NCI-H1105 (cell line): ENCODE measurements at places on chromosomes 2 and 18.

GRCh38 chr18:3675446-3675845 is 225.5 kb downstream of the TGIF1 start:
- DNase-seq, result no peak

GRCh38 chr2:30439879-30440278 is 7.2 kb upstream of the LCLAT1 start:
- no peak for DNase-seq

DNA sequence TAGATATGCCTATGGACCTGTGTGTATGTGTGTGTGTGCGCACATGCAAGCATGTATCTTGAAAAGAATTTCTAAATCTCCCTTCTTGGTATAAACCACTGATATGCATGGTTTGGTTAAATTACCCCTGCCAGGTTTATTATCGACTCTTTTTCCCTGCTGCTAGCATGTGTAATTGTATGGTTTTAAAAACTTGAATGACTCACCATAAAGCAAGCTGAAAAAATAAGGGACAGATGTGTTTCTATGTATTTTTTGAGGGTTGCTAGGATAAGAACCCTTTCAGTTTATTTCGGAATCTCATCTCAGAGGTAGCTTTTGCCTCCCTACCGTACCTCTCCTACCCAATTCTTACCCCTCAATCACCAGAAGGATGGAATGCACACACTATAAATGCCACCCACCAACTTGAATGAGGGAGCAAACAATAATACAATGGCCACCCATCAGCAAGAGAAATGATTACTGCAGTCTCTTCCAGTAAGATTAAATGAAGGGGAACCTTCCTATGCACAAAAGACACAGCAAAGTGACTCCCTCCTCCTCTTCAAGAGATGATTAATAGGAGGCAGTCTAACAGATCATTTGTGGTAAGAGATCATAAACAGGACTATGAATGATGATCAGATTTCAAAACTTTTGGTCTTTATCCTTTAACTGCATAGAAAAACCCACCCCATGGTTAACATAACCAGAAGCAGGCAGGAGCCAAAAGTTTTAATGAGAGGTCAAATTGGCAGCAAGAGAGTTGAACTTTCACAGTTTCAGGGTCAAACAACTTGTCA is 357.2 kb downstream of the SATB2 start:
- DNase-seq, result no peak

DNA sequence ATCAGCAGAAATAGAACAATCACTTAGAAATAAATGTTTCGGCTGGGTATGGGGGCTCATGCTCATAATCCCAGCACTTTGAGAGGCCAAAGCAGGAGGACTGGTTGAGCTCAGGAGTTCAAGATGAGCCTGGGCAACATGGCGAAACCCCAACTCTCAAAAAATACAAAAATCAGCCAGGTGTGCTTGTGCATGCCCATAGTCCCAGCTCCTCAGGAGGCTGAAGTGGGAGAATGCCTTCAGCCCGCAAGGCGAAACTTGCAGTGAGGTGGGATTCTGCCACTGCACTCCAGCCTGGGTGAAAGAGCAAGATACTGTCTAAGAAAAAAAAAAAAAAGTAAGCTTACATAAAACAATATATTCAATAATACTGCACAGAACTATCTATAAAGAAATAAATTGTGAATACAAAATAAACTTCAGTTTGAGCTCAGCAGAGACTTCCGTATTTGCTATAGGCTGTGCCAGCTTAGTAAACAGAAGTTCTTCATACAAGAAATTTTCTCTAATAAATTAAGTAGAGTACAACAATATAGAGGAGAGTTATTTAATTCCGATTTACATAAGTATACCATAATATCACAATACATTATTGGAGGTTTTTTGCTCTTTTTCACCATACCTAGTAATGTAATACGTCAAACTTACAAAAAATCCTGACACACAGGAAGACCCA is 43.6 kb downstream of the SRBD1 start:
- no peak for DNase-seq

- DNase-seq, result no peak
These were observed 194.4 kb upstream of the SPRED2 start for GRCh38 chr2:65626831-65627230.

DNA sequence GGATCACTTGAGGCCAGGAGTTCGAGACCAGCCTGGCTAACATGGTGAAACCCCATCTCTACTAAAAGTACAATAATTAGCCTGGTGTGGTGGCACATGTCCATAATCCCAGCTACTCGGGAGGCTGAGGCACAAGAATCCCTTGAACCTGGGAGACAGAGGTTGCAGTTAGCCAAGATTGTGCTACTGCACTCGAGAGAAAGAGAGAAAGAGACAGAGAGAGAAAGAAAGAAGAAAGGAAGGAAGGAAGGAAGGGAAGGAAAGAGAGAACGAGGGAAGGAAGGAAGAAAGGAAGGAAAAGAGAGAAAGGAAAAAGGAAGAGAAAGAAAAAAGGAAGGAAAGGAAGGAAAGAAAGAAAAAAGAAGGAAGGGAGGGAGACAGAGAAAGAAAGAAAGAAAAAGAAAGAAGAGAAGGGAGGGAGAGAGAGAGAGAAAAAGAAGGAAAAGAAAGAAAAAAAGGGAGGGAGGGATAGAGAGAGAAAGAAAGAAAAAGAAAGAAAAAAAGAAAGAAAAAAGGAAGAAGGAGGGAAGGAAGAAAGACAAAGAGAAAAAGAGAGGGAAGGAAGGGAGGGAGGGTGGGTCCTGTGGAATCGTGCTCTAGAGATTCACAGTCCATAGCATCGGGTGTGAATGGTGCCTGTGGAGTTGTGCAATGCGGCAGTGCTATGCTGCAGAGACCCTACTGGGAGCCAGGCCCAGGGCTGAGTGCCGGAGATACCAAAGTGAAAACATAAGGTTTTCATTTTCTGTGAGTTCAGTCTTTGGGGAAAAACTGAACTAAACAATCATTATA is 4.6 kb upstream of the SDC1 start:
- no peak for DNase-seq

GRCh38 chr2:207970147-207970825 is 55.0 kb downstream of the PLEKHM3 start:
- DNase-seq, result no peak

DNA sequence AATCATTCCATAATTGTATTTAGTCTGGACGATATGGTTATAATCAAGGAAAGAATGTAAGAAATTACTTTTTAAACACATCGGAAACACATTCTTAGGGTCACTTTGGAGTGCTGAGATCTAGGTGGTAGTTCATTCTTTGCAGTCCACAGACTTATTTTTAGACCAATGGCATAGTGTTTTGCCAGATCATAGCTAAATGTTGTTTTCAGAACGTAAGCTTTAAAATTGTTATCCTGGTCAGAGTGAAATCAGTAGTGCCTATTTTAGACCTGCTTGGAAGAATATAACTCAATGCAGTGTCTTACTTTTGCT is 4.3 kb downstream of the MYL12A start:
- DNase-seq, result no peak

GRCh38 chr2:222738809-222739208 is 67.4 kb downstream of the MOGAT1 start:
- no peak for DNase-seq

DNA sequence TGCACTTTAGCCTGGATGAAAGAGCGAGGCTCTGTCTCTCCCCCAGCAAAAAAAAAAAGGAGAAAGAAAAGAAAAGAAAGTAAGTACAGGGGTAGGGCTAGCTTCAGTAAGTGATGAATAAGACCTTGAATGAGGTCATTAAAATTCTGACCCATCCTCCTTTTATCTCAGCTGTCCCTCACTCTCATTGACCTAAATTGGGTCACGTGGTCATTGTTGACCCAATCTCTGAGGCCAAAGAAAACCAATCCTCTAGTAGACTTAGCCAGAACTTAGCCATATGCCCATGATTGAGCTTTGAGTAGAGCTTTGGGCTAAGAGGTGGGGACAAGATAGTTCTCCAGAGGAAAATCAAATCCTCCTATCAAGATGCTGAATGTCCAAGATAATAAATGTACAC is 149.3 kb downstream of the PDE11A start:
- no peak for DNase-seq

GRCh38 chr2:3447789-3448317 is 68.4 kb downstream of the TRAPPC12 start:
- DNase-seq, result no peak

DNA sequence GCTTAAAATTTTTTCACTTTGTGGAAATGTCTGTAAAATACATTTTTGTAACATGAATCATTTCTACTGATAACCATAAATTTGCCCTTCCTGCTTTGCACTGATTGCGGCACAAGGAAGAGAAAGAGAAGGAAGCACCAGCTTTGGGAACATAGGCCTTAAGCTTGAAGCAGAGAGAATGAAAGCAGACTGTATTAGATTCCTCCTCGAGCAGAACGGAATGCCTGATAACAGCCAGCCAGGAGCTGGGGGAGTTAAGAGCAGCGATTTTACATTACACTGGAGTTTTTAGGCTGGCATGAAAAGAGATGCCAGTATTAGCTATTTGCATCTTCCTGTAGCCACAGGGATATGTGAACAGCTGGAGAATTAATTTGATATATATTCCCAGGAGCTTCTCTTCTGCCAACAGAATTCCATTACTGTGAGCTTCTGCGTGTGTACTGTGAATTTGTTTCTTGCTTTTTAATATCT is 33.5 kb downstream of the CRIM1 start:
- DNase-seq, result no peak

GRCh38 chr2:72695676-72696075 is 130.2 kb downstream of the EXOC6B start:
- peak; percentile 16 for DNase-seq

DNA sequence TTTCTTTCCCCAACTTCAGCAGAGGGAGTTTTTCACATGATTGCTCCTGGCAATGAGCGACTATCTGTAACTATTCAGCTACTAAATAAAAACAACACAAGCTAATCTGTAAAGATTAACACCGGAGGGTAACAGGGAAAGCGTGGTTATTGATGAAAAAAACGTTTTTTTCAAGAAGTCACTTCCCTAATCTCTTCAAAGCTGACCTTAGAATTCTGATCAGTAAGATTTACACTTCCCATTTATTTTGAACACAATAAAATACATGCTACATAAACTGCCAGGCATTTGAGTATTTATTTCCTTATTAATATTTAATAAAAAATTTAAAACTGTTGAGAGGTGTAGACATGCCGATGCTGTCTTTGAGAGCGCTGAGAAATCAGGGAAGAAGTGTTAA is 207.4 kb upstream of the HDAC4 start:
- DNase-seq, result no peak

DNA sequence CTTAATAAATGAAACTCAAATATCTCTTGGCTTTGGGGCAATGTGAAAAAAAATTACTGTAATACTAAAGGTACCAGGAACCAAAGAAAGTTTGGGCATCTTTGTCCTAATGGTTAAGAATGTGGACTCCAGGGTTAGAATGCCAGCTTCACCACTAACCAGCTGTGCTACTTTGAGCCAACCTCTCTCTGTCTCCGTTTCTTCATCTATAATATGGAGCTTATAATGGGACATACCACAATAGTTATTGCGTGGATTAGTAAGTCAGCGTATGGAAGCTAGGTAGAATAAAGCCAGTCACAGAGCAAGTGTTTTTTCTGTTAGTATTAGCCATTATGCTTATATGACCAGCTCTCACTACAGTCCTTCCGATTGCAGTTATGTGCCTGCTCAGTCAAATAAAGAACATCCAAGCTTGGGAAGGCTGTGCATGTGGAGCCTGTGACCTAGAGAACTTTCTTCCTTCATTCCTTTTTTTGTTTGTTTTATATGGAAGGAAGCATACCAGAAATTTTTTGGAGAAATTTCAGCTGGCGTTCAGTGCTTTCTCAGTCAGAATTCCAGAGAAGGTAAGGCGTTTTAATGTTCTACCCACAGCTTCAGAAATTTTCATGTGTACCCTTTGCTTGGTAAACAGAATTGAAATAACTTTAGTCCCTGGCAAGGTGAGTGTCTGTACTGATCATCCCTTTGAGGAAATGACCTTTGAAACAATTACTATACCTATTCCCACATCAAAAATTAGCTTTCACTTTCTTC is 114.0 kb upstream of the RND3 start:
- no peak for DNase-seq
